ENCODE measurements at places on chromosomes 12 and 14. TPM values are rescaled to one million over a fixed set of nuclear protein-coding genes. Genes with fewer than 3 reads are reported as not detected.
A peak's percentile ranks its signal among the peaks of the same experiment; 100 is the strongest.

DNA sequence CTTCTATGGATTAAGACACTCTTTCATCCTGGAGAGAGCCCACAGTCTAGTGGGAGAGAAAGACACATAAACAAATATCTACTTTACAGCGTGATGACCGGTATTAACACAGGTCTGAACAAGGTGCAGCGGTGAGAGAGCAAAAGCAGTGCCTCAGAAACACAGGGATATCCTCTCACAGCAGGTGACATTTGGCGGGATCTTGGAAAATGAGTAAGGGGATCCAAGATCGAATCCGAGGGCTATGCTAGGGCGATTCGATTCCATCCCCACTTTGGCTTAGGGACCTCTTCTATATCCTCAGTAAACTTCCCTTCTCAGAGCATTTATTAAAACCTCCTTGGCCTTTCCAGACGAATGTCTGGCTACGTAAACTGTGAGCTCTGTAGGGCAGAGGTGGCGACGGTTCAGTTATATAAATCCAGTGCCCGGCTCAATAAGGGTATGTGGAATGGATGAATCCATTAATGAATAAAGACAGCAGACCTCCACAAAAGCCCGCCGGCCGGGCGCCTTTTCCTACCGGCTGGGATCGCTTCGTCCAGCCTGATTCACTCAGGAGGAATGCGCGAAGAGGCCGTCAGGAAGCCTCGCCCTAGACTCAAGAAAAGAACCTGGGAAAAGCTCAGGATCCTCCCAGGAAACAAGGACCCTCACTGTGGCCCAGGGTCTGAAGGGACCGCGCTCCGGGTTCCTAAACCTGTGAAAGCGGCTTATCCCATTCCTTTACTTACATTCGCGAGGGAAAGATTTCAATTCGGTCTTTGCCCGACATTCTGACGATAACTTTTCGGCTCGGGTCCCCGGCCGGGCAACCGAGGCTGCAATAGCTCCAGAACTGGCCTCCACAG lies 455 bp downstream of the ATP6V1D start:
- DNase-seq, result no peak

- no peak for DNase-seq
Measured at GRCh38 chr12:69844416-69844815, 19.4 kb downstream of the MYRFL start.

GRCh38 chr12:6229224-6230218 lies 29.3 kb downstream of the CD9 start:
- DNase-seq, result no peak

- no peak for DNase-seq
Measured at GRCh38 chr12:12428961-12429657, 72.2 kb downstream of the BORCS5 start.

- DNase-seq, result peak; percentile 72
Measured at GRCh38 chr12:63319386-63319785, 168.4 kb upstream of the AVPR1A start.

- no peak for DNase-seq
Measured at GRCh38 chr14:71758229-71758951, 173.8 kb upstream of the RGS6 start.

- DNase-seq, result peak; percentile 38
Measured at GRCh38 chr12:13124656-13125505, 21.4 kb upstream of the GSG1 start.

DNA sequence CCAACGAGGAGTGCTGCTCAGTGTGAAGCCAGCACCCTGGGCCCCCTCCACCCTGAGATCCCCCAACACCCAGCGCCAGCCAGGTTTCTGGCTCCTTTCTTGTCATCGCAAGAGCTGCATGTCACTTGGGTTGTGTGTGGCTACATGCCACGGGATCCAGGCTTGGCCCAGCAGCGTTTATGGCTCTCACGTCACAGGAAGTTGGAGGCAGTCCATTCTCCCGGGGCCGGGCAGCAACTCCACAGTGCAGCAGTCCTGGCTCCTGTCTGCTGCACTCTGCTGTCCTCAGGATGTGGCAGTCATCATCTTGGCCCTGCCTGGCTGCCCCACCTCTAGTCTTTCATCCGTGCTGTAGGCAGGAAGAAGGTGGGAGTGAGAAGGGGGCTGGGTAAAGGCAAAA lies 78.3 kb downstream of the AACS start:
- no peak for DNase-seq

RPL10L gene
- not detected for total RNA-seq

ESPL1 gene
- 2.2 TPM for total RNA-seq

TAS2R7 gene
- not detected for total RNA-seq

PITPNM2 gene
- 5.2 TPM for total RNA-seq

CHPT1 gene
- 16.1 TPM for total RNA-seq

TMEM179 gene
- total RNA-seq, result not detected

SRRM4 gene
- 0.42 TPM for total RNA-seq

FAM186B gene
- total RNA-seq, result 0.21 TPM

All from kidney epithelial cell (primary cell).